ENCODE measurements at places on chromosomes 13 and 19. TPM values are rescaled to one million over a fixed set of nuclear protein-coding genes. Genes with fewer than 3 reads are reported as not detected.

Gene COPE
- total RNA-seq: 381 TPM

Gene CEACAM8
- total RNA-seq: not detected

Gene AMER2
- not detected for total RNA-seq

Gene PBX4
- not detected for total RNA-seq

Gene PCDH9
- total RNA-seq: 1.7 TPM

Gene PTH2
- not detected for total RNA-seq

Gene IFNL3
- not detected for total RNA-seq

Gene ZNF132
- total RNA-seq: 3.2 TPM

Gene TTC9B
- total RNA-seq: not detected

Gene ZNF256
- 1.7 TPM for total RNA-seq

Gene KLK12
- not detected for total RNA-seq

Gene ZNF667
- 0.94 TPM for total RNA-seq

Gene FBN3
- total RNA-seq: not detected

Gene LILRA6
- total RNA-seq: not detected

Gene TGFBR3L
- total RNA-seq: not detected

Gene SIGLEC14
- total RNA-seq: 0.27 TPM

Gene USPL1
- 13.2 TPM for total RNA-seq

Gene PEX11G
- 2.1 TPM for total RNA-seq

Gene FFAR3
- total RNA-seq: not detected

Measured in mammary microvascular endothelial cell (primary cell).